ENCODE measurements at places on chromosomes 6 and 20.
A peak's percentile ranks its signal among the peaks of the same experiment; 100 is the strongest.

GRCh38 chr6:118970866-118971265 is 35.9 kb upstream of the MCM9 start:
- DNase-seq = no peak

GRCh38 chr20:24684421-24684871 is 215.0 kb downstream of the SYNDIG1 start:
- DNase-seq = peak; percentile 37

GRCh38 chr6:148027201-148027600 is 315.4 kb upstream of the SASH1 start:
- DNase-seq = no peak

DNA sequence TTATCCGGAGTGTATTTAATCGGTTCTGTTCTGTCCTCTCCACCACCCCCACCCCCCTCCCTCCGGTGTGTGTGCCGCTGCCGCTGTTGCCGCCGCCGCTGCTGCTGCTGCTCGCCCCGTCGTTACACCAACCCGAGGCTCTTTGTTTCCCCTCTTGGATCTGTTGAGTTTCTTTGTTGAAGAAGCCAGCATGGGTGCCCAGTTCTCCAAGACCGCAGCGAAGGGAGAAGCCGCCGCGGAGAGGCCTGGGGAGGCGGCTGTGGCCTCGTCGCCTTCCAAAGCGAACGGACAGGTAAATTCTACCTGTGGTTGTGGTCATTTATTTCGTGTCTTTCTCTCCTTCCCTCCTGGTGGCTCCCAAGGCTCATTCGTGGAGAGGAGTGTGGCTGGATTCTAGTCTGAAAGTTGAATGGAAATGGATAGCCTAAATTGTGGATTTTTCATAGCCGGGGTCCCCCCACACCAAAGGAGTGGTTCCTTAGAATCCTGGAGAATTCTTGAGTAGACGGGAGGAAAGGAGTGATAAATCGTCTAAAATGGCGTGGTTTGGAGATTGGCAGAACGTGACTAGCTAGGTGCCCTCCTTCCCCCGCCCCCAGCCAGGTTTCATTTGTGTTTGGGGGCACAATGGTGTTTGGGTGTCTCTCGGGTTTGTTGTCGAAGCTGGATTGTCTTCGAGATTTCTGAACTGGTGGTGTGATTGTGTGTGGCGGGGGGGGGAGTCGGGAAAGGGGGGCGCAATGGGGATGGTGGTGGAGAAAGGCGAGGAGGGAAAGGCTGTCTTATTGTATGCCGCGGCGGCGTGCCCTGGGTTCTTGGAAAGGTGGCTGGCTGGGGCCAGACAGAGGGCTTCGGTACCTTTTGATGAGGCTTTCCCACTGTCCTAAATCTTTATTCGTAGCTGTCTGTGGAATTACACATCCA is 673 bp downstream of the MARCKS start:
- DNase-seq = peak; percentile 74

DNA sequence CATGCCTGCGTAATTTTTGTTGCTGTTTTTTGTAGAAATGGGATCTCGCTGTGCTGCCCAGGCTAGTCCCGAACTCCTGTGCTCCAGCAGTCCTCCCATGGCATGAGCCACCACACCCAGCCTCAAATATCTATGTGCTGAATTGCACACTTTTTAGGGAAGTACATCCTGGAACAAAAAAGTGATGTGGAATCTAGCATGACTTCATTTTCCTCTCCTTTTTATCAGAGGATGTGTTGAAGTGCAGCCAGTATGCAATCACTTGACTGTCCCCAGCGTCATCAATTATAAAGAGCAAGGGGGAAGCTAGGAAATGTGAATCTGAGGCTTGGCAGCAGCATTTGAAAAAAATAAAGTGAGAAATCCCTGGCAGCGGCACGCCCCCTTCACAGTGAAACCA is 6.4 kb upstream of the EXOC2 start:
- no peak for DNase-seq

DNA sequence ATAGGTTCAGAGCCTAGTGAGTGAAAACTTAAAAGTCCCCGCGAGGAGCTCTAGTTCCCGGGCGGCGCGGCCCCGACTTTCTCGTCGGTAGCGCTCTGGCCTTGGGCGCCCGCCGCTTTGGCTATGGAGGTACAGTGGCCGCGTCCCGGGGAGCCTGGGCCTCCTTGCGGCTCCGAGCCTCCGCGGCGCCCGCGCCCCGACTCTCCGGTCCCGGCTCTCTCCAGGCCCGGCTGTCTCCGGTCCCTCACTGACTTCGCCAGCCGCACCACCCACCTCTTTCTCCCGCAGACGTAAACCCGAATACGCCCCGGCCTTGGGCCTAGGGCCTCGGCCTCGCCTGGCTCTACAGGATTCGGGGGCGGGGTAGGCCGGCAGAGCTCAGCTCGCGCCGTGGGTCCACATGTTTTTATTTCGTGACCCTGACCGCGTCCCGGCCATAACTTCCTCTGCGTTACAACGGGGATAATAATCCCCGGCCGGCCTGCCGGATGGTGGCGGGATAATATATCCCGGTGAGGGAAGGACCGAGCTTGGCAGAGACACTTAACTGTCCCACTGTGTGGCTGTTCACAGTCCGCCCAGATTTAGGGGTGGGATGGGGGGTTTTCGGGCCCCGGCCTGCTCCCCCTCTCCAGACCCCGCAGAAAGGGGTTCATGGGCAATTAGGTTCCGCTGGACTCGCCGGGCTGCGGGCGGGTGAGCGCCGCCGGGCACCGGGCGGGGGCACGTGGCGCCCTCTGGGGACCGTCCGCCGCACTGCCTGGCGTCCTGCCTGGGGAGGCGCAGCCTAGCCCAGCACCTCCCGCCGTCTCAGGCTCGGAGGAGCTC is 10.0 kb upstream of the TBX18 start:
- DNase-seq = peak; percentile 19

All from suppressor macrophage treated with lipopolysaccharide for 4 hours (primary cell).